Stimulated activated CD8-positive, alpha-beta memory T cell treated with anti-CD3 and anti-CD28 coated beads, Interleukin-7, amount 100 ng/mL, for 1 hour (primary cell): ENCODE measurements at places on chromosomes 2 and 18.

GRCh38 chr2:206211657-206212255 is 52.1 kb downstream of the EEF1B2 start:
- no peak for DNase-seq

DNA sequence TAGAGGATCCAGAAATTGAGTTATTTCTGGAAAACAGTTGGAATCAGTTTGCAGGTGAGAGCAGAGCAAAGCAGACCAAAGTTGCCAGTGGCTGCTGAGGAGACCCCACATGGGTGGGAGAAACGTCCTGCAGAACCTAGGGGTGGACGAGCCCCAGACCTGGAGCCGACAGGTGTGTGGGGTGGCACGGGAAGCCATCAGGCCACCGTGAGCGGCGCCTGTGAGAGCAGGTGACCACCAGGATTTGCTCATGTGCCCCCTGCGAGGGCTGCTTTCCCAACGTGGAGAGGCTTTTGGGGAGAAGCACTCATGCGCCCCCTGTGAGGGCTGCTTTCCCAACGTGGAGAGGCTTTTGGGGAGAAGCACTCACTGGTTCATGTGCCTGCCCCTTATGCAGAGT is 116.8 kb upstream of the NFATC1 start:
- no peak for DNase-seq

DNA sequence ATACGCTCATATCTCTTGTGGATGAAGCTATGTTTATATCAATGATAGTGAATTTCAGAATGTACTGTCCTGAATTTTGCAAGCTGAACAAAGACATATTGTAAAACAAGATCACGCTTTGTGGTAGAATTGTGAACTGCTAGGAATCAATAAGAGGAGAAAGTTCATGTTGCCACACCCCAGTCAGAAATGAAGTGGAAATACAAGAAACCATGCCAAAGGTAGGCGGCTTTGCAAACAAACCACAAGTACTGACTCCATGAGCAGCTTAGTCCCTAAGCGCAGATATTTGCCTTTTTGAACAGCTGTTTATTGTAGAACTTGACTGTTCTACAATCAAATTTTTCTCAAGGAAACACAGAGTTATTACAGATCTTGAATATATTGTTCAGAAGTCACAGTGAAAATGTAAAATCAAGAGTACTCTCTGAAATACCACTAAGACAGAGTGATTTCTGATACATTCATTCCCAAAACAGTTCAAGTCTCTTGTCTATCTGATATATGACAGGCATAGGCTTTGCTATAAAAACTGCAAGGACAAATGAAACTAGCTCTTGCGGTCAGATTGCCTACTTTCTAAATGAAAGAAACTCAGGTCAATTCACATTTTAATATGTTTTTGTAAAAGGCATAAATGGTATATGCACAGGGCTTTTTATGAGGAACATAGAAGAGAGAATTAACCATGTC is 120.9 kb upstream of the CDH19 start:
- DNase-seq, result no peak

DNA sequence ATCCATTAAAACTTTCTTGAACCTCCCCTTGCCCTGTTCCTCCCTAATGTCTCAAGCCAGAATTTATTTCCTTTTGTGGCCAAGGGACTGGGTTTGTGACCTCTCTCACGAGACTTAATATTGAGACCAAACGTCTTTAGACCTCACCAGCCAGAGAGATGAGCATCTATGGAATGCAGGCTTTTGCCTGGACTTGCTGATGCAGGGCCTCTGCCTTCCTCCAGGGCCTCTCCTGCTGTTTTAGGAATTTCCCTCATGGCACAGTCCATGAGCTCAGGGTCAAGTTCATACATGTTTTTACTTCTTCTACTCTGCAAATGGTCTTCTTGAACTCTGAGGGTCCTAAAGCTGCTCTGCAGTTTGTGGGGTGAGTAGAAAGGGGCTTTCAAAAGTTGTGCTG is 22.3 kb downstream of the IL1B start:
- DNase-seq, result no peak

- DNase-seq, result peak; percentile 12
These were observed 15.9 kb upstream of the TMEM214 start for GRCh38 chr2:27016801-27017325.

GRCh38 chr2:2842466-2842865 is 511.4 kb upstream of the MYT1L start:
- DNase-seq, result no peak
